ENCODE measurements at places on chromosomes 5 and 9.

DNA sequence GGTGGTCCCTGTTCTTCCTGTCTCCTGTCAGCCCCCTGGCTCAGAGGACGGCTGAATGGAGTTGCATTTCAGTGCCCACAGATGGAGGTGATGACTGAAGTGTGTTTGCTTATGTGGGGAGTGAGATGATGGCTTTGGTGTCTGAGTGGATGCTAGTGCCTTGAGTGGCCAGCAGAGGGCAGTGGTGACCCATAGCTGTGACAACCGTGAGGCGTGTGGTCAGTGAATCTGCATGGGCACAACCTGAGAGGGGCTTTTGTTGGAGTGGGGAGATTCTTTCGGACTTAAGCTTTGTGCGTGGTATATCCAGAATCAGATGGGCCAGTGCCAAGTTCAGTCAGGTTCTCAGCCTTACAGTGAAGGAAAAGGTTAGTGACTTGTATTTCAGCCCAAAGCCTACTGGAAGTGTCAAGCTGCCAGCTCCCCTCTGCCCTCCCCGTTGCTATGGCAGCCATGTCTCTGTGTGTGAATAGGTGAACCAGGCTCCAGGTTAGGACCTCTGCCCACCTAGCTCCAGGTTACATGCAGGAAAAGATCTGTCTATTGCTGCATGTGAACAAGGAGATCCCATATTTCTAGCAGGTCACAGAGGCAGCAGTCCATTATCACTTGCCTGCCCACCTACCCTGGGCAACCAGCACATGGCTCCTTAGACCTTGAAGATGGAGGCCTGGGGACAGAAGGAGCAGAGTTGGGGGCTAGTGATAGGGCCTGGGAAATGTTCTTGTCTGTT, 14.7 kb upstream of the CXXC5 start:
- peak; percentile 66 for DNase-seq

DNA sequence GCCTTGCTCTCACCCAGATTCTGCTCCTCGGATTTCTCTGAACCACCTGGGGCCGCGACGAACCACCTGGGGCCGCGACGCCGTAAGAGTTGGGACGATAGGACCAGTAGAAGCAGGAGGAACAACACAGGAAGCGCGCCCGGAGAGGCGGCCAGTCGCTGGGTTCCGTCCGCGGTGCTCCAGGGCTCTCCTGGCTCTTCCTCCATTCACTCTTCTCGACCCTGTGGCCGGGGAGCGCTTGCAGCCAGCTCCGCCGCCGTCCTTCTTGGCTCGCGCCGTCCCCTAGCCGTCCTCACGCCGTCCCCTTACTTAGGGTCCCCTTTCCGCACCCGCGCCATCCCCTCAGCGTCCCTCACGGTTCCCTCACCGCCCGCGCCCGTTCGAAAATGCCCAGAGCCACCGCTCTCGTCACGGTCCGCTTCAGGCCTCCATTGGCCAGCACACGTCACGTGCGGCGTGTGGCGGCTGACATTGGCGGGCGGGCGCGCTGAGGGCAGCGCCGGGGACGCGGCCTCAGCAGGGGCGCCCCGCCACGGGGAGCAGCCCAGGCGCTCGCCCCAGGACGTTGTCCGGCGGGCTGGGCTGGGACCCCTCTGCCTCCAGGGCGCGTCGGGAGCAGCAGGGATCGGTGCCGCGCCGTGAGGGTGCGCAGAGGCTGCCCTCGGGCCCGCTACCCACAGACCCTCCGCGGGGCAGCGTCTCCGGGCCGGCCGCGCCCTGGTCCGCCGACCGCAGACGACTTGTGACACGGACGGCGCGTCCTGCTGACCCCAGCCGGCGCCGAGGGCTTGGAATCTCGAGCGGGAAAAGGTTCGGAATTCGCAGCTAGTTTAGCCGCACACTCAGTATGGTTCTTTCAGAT, 53.7 kb upstream of the PTPDC1 start:
- DNase-seq: peak; percentile 66

GRCh38 chr9:115127191-115127817, 9.3 kb upstream of the TNC start:
- DNase-seq: no peak

GRCh38 chr9:129602598-129603415, 18.1 kb downstream of the C9orf50 start:
- DNase-seq: no peak

DNA sequence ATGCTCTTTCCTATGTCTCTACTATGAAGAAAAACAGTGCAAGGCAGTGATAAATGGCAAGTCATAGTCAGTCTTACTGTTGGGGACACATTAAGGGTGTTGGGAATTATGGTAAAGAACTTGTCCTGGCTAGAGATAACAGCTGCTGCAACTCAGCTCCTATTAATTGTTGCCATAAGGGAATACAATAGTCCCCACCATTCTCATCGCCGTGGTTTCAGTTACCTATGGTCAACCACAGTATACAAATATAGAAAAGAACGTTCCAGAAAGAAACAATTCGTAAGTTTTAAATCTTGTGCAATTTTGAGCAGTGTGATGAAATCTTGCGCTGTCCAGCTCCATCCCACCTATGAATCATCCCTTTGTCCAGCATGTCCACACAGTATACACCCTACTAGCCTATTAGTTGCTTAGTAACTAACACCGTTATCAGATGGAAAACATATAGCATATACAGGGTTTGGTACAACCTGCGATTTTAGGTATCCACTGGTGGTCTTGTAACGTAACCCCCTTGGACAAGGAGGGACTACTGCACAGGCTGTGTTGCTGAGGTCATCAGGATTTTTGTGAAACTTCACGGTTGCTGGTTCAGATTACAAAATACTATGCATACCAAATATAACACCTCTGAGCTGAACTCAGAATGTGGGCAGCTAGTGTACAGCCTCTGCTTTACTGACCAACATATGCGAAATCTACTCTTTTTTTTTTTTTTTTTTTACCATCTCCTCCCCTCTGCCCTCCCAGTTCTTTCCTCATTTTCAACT, 53.5 kb downstream of the ZFR start:
- DNase-seq: peak; percentile 4

GRCh38 chr9:11328326-11328725, 715.5 kb upstream of the PTPRD start:
- no peak for DNase-seq

DNA sequence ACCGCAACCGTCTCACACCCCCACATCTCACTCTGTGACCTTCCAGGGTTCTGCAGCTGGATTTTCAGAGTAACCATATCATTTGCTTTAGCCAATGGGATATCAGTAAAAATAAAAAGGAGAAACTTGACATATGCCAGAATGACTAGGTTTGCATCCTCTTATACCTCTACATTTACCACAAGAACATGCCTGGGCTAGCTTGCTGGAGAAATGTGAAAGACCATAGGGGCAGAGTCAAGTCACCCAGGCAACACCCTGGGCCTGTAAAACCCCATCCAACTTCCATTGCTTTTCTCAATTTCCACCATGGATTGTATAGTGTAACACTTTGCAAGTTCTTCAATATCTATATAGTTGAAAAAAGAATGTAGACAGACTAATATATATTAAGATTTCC, 731.1 kb downstream of the PTPRD start:
- DNase-seq: no peak

DNA sequence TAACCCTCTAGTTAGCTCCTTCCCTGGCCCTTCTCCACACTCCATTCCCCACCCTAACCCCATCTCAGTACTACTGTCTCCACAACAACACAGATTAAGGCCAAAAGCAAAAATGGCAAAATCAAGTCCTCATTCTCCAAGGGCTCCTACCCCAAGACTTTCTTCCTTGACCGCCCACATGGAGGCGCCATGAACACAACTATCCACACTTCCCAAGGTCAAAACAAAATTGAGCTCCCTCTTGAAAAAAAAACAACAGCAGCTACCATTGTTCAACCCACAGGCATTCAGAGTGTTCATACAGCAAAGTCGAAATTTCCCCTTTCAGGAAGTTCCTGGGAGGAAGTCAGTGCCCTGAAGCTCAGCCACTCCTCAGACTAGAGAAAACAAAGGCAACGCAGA, 54.4 kb downstream of the GNAQ start:
- DNase-seq: peak; percentile 46

All from amniotic stem cell (primary cell).